ENCODE measurements at places on chromosomes 3 and 15. TPM values are rescaled to one million over a fixed set of nuclear protein-coding genes. Genes with fewer than 3 reads are reported as not detected.

GRCh38 chr3:24763393-24763792, 268.7 kb upstream of the THRB start:
- DNase-seq, result no peak

GRCh38 chr3:152539191-152539764, 270.5 kb downstream of the MBNL1 start:
- no peak for DNase-seq

- DNase-seq, result no peak
Observed at GRCh38 chr3:192169332-192169915, 557.9 kb downstream of the FGF12 start.

GRCh38 chr3:171796625-171797264, 13.5 kb downstream of the PLD1 start:
- no peak for DNase-seq

- DNase-seq, result no peak
Observed at GRCh38 chr3:123126031-123126430, 59.2 kb downstream of the PDIA5 start.

GRCh38 chr3:37136067-37136466, 38.3 kb downstream of the LRRFIP2 start:
- no peak for DNase-seq

DNA sequence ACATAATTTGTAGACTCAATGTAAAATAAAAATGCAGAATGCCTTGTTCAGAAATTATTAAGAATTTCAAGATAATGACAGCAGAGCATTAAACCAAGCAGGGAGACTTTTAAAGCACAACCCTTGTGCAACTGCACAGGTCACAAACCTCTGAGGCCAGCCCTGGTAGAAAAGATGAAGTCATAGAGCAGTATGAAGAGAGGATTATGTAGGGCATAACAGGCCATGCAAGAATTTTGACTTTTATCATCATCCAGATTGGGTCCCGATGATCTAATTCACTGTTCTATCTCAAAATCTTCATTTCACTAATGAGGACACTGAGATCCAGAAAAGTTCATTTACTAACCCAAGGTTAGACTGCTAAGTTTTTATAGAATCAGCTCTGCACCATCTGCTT, 388.5 kb downstream of the NAALADL2 start:
- no peak for DNase-seq

The HSPBAP1 gene
- total RNA-seq, result 4.4 TPM

The IQCF5 gene
- total RNA-seq, result not detected
